NCI-H1105 (cell line): ENCODE measurements at places on chromosomes 5 and 9.

- DNase-seq, result no peak
Observed at GRCh38 chr5:84524491-84524890, 139.8 kb upstream of the EDIL3 start.

DNA sequence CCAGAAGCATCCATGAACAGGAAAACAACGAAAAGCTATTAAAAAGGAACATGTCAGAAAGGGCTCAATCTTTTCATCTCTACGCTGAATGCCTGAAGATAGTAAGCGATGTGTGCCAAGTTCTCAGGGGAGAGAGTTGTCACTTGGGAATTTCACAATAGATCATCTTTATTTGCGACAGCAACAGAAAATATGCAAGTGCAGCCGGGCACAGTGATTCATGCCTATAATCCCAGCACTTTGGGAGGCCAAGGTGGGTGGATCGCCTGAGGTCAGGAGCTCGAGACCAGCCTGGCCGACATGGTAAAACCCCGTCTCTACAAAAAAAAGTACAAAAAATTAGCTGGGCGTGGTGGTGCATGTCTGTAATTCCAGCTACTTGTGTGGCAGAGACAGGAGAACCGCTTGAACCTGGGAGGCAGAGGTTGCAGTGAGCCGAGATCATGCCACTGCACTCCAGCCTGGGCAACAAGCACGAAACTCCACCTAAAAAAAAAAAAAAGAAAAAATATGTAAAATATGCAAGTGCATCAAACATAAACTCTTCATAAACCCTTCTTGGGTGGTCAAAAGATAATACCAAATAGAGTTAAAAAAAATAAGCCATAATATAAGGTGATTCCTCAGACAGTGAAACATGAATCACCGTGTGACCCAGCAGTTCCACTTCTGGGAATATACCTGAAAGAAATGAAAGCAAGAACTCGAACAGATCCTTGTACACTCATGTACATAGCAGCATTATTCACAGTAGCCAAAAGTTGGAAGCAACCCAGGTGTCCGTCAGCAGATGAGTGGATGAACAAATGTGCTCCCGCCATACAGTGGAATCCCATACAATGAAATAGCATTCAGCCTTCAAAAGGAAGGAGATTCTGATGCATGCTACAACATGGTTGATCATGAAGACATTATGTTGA is 16.2 kb downstream of the SFXN1 start:
- no peak for DNase-seq

DNA sequence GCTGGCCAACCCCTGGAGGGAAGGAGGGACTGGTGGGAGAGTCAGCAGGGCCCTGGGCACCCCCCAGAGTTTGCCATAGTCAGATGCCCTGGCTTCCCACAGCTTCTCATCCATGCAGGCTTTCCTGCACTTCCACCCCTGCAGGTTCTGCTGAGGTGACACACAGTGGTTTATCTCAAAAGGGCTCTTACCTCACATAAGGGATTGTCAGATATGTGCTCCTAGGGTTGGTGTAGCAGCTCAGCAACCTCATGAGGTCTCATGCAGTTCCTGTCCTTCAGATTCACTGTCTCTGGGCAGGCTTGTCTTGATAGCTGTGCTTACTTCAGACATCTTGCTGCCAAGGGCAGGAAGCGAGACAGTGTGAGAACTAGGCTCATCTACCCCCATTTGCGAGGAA is 143.4 kb downstream of the KDM4C start:
- no peak for DNase-seq

GRCh38 chr9:112869917-112870316 is 20.8 kb downstream of the SLC46A2 start:
- no peak for DNase-seq

GRCh38 chr9:16217943-16218701 is 652.3 kb downstream of the BNC2 start:
- DNase-seq, result no peak

DNA sequence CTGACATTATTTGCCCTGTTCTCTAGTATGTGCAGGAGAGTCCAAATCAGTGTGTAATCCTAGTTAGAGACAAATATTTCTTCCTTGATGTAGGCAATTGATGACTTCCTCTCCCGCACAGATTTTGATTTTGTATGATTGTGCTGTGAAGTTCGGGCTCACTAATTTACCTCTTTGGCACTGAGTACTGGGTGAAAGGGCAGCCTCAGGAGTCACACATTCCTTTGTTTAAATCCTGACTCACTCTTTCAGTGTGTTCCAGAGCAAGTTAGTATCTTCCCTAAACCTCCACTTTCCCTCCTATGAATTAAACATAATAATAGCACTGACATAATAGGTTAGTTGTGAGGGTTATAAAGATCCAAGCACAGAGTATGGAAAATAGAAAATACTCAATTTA is 269.7 kb downstream of the ISL1 start:
- DNase-seq, result no peak

DNA sequence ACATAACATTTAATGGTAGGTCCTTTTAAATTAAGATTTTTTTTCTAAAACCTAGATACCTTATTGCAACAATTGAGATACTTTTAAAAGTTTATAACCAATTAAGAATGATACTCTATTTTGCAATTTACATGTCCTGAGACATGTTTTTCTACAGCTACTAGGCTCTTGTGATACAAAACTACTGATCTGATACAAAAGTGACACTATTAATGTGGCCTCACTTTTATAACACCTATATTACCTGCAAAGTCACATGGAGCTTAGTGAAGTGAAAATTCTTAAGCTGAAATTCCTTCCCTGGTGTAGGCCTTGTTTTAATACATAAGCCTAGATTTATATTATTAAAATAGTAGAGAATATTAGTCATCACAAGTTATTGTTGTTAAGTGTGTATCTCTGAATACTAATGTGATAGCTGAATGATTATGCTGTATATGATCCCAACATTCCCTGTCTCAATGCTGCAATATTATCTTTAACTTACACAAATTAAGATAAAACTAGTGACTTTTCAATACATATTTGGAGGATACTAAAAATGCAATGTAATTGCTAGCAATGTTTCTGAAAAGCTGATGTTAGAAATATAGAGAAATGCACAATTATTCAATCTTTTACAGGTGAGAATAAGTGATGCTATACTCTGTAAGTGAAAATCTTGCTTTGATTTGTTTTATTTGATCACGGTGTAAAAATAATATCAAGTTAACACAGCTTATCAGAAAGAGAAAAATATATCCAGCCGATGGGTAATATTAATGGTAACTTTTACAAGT is 2.6 kb downstream of the NFIB start:
- no peak for DNase-seq

- DNase-seq, result no peak
Observed at GRCh38 chr9:122562134-122562760, 9.3 kb downstream of the OR1N2 start.

- DNase-seq, result no peak
Observed at GRCh38 chr9:127252410-127253318, 11.9 kb upstream of the GARNL3 start.
